ENCODE measurements at places on chromosomes 2 and 18. TPM values are rescaled to one million over a fixed set of nuclear protein-coding genes. Genes with fewer than 3 reads are reported as not detected.

CD207 gene
- 0.52 TPM for total RNA-seq

MBD5 gene
- 52.8 TPM for total RNA-seq

PROKR1 gene
- total RNA-seq: not detected

DNA sequence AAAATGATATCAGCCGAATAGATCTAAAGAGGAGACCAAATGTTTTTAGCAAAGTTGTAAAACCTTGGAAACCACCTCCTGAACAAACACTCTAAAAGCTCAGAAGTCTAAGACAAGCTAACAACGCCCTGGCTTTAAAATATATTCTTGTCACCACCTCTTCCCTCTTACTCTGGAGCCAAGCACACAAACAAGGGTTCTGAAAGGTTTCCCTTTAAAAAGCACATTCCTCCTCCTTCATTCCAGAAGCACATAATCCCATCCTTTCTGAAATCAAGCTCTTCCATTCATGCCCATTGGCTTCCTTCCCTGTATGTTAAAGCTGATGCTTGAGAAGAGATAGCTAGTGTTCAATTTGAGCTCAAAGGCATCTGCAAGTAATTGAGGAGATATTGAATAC, 382.0 kb downstream of the LNPK start:
- no peak for DNase-seq

GRCh38 chr2:27901234-27901633, 10.7 kb downstream of the BABAM2 start:
- no peak for DNase-seq

GRCh38 chr2:101787097-101787496, 89.6 kb downstream of the MAP4K4 start:
- DNase-seq: no peak

- no peak for DNase-seq
These were observed 69.8 kb downstream of the NFATC1 start for GRCh38 chr18:79465392-79465991.

GRCh38 chr2:62817995-62818713, 112.6 kb downstream of the EHBP1 start:
- no peak for DNase-seq

All from mucosa of gallbladder (tissue), 1 donor.